Activated CD4-positive, alpha-beta memory T cell treated with anti-CD3 and anti-CD28 coated beads for 36 hours (primary cell): ENCODE measurements at places on chromosomes 7 and 10. TPM values are rescaled to one million over a fixed set of nuclear protein-coding genes. Genes with fewer than 3 reads are reported as not detected.

PNLIP gene
- total RNA-seq: not detected

- no peak for DNase-seq
These were observed 61.1 kb downstream of the FAM13C start for GRCh38 chr10:59301067-59301754.

DNA sequence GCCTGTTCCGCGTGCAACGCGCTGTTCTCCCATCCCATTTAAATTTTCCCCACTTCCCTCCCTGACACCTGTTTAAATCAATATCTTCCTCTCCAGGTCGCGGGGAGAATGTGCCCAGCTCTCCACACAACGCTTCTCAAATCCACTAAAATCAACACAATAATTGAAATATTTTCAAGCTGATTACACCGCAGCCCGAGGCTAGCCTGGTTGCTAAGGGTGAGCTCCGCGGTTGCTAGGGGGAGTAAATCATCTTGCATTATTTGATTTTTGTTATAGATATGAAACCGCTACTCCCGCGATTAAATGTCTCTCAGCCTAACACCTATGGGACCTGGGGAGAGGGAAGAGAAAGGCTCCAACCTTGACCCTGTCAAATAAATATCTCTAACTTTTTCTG, 36.2 kb downstream of the UNCX start:
- DNase-seq: no peak

ABCB1 gene
- total RNA-seq: 5.4 TPM

CHRM2 gene
- total RNA-seq: not detected

DNA sequence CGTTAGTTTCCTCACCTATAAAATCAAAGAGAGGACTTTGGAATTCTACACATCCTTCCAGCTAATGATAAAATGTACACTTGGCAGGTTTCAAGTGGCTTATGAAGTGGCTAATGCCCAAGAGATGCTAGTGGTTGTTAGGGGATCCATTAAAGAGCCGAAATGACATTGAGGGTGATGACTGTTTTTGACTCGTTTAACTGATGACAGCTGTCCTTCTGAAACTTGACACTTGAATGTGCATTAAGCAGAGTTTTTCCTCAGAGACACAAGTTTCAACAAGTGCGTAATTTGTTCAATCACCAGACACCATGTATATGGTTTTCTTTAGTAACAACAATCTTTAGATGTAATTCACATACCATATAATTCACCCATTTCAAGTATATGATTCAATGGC, 1.6 kb upstream of the PRF1 start:
- no peak for DNase-seq

- no peak for DNase-seq
These were observed 456.2 kb upstream of the NRP1 start for GRCh38 chr10:33790521-33791271.
